H1 (cell line): ENCODE measurements at places on chromosomes 7 and 10.

- no peak for DNase-seq
These were observed 495.9 kb downstream of the XPNPEP1 start for GRCh38 chr10:109427411-109427810.

GRCh38 chr7:114819616-114820362 lies 102.1 kb upstream of the MDFIC start:
- DNase-seq = no peak

DNA sequence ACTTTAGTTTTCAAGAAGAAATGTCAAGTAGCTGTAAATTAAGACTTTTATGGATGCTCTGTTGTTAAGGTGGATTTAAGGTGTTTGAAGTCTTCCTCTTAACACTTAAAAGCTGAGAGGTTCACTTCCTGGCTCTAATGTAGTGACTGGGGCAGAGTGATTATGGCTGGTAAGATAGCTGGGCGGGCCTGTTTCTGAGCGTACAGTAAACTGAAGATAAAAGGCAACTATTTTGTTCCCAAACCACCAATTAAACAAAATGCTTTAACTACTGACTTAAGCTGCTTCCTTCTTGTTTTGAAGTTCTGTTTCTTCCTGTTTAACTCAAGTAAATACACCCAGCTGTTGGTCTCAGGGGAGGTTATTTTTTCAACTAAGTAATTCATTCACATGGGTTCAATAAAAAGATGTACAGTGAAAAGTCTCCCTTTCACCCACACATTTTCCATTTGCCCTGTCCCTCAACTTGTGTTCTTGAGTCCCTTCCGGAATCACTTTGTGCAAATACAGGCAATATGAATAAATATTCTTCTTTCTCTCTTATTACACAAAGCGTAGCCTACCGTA lies 19.3 kb downstream of the VWA2 start:
- DNase-seq = no peak

DNA sequence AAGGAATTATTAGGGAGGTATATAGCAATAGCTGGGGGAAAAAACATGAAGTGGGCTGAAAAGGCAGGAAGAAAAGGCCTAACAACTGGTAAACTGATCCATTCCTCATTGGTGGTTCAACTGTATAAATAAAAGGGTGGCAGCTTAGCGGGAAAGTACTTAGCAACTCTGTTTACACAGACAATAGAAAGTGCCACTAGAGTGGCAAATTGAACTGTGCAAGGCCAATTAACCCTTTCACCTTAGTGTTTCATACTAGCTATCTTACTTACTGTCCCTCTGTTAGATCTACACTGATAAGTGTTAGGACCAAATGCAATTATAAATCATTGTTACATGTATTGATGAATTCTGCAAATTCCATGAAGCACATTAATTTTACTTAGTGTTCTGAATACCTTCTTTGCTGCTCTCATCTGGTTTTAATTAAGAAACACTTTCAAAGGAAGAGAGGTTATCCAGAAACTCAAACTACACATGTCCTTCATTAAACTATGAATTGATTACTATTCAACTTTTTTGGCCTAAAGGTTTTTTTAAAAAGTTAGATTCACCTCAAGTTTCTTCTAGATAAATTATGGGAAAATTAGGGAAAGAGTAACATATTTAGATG lies 28.0 kb downstream of the DNAJC1 start:
- DNase-seq = no peak

GRCh38 chr7:85023066-85023712 lies 163.7 kb downstream of the SEMA3D start:
- no peak for DNase-seq

- no peak for DNase-seq
These were observed 80.8 kb downstream of the CARD11 start for GRCh38 chr7:2962865-2963264.

- DNase-seq = no peak
These were observed 254.8 kb upstream of the ZNF32 start for GRCh38 chr10:43903451-43903850.

DNA sequence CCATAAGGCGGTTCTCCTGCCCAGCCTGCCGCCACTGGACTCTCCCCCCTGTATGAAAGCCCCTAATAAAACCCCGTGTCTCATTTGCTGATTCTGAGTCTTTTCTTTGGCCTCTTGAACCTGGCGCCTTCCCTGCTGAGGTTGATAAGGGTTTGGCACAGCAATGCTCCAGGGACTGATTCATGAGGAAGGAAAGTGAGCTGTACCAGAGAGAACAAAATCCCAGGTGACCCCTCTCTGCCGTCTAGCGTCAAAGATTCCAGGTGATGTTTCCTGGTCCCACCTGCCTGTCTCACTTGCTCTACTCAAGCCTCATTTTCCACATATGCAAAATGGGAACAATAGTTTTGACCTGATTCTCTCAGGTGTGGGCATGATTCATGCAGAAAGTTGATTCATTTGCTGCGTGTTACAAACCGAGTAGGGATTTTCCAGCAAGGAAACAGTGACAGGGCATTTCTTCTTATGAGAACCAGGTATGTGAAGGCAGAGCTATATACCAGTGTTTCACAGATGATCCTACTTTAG lies 730.6 kb upstream of the IGFBP3 start:
- no peak for DNase-seq

GRCh38 chr7:2757361-2757903 lies 69.4 kb downstream of the AMZ1 start:
- DNase-seq = no peak

- DNase-seq = no peak
These were observed 152.3 kb downstream of the NEBL start for GRCh38 chr10:20744821-20745220.
